ENCODE measurements at places on chromosomes 12 and 14.

- DNase-seq = peak; percentile 58
Observed at GRCh38 chr12:124744659-124745464, 118.8 kb downstream of the SCARB1 start.

DNA sequence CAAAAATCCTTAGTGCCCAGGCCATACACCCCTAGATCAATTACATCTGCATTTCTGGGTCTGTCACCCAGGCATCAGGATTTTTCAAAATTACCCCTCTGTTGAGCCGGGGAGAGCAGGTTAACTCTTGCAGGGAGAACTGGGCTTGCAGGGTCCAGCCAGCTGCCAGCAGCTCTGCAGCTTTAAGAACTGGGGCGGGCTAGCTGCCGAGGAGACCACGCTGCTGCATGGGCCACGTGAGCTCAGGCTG is at the start of gene DGLUCY:
Gene DGLUCY, plus strand, starts transcription at position 245 of the 250 bp plus-strand sequence. CDS start 46,222 bp downstream, outside the sequence.
- peak; percentile 73 for DNase-seq

- DNase-seq = no peak
Observed at GRCh38 chr14:94100847-94101246, 9.7 kb upstream of the IFI27 start.

- no peak for DNase-seq
Observed at GRCh38 chr12:121184984-121185889, 24.7 kb upstream of the P2RX4 start.

DNA sequence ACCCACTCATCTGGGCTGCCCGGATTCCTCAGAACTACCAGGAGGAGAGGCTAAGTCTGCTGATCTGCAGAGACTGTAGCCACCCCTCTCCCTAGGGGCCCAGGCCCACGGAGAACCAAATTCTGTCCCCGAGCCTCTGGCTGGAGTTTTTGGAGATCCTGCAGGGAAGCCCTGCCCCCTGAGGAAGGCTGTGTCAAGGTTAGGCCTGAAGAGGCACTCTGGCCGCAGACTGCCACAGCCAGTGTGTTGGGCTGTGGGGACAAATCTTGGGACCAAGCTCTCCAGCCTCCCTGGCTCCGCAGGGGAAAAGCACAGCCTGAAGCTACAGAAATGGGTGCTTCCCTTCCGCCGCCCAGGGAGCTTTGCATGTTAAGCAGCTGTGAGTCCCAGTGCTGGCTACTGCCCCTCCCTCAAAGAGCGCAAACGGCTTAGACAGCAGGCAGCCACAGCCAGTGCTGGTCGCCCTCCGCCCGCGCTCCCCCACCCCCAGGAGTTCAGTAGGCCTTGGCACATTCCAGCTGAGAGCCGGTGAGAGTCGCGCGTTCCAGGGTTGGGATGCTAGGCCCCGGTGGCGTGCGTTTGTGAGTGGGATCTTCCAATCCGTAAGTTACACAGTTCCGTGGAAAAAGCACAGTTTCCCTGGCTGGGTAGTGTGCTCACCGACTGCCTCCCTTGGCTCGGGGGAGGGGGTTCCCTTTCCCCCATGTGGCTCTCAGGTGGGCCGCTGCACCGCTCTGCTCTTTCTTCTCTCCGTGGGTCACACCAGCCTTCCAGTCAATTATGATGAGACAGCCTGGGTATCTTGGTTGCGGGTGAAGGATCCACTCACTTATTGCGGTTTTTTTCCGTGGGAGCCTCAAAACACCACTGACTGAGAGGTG is 13.2 kb downstream of the CLEC4E start:
- DNase-seq = no peak

GRCh38 chr14:47715330-47715729 is 39.9 kb upstream of the MDGA2 start:
- no peak for DNase-seq

- no peak for DNase-seq
Observed at GRCh38 chr14:22997676-22998323, 12.1 kb downstream of the C14orf93 start.

DNA sequence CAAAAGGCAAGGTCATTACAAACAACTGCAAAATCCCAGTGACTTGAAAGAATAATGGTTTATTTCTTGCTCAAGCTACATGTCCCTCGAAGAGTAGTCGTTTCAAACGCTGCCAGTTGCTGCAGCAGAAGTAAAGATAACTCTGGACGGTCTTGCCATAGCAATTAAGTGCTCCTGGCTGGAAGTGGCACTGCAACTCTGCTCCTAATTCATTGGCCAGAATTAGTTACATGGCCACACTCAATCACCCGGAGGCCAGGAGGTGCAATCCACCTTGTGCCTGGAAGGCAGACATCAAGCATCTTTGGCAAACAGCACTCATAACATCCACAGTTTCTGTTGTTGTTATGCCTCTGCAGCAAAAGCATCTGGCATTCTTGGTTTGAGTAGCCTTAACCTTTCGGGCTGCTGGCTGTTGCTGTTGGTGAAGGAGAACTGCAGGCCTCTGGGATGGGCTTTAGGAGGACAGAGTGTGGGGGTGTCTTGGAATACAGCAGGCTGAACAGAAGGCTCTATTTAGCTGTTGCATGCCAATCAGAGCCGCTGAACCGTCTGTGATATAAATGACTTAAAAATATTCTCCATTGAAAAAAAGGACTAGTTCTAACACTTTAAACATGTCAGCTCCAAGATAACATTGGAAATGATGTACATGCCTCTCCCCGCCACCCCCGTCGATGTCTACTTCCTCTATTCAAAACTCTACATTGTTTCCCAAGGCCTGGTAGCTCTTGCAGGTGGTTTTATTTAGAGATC is 123.5 kb upstream of the DYRK2 start:
- DNase-seq = no peak

GRCh38 chr14:103279142-103280025 is 54.7 kb upstream of the EIF5 start:
- no peak for DNase-seq

GRCh38 chr12:90619943-90620342 is 335.0 kb downstream of the CCER1 start:
- no peak for DNase-seq

DNA sequence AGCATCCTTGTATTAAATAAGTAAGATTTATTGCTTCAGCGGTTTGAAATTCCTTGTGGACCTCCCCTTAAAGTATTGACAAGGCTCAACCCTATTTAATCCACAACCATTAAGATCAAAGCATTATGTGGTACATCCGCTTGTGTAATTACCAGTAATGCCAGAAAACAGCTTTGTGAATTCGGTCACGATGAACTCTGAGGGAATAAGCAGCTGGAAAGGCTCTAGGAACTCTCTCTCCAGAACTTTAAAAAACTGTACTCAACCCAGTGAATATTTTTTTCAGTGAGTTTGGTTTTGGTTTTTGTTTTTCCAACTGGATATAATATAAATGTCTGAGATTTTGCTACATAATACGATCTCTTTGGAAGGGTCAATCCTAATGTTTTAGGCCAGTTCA is 49.3 kb upstream of the DIO2 start:
- DNase-seq = no peak

DNA sequence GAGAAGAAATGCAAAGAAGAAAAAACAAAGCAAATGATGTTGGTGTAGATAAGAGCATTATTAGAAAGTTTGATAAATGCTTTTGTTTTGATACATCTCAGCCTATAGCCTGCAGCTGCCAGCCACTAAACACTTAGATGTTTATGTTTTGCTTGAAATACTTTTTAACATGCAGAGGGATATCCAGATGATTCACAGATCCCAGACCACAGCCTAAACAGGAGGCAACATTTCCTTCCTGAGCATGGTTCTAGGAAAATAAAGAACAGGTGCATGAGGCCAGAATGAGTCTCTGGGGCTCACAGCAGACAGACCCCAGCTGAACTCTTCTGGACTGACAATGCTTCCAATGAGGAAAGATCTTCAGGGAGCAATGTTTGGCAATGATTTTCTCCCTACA is 103.7 kb upstream of the EEA1 start:
- no peak for DNase-seq

DNA sequence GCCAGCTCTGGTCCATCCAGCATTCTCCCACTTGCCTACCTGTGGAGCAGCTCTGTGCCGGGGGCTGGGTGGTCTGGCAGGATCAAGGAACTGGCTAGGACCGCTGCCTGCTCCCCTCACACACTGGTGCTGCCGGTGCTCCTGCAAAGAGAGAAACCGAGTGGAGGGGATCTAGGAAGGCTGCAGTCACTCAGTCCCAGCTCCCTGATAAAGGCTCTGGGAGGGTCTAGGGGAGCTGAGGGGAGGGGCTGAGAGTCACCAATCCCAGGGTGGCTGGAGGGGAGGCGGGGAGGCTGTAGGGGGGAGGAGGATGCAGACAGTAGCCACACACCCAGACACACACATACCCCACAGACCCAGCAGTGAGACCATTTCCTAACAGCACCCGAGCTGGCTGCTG is at the start of gene TAC3:
Gene TAC3, minus strand, starts transcription at position 182 of the 400 bp plus-strand sequence. CDS start 732 bp downstream, outside the sequence.
- DNase-seq = no peak

- DNase-seq = no peak
Observed at GRCh38 chr12:113061061-113061694, 4.6 kb downstream of the DTX1 start.

GRCh38 chr14:67270145-67270753 is 29.0 kb downstream of the PALS1 start:
- DNase-seq = no peak

DNA sequence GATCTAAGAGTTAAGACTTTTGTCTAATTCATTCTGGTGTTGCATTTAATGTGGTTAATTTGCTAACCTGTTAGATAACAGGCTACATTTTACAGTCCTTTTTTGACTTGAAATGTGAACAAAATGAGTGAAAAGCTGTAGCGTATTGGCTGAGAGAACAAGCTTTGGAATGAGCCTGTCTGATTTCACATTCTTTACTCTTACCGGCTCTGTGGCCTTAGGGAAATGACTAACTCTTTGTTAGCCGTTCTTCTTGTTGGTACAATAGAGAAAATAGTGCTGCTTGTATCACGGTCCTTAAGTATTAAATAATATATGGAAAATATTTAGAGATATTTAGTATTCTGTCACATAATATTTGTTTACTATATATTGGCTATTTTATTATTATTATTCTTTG is 1.9 kb downstream of the MNAT1 start:
- DNase-seq = no peak

DNA sequence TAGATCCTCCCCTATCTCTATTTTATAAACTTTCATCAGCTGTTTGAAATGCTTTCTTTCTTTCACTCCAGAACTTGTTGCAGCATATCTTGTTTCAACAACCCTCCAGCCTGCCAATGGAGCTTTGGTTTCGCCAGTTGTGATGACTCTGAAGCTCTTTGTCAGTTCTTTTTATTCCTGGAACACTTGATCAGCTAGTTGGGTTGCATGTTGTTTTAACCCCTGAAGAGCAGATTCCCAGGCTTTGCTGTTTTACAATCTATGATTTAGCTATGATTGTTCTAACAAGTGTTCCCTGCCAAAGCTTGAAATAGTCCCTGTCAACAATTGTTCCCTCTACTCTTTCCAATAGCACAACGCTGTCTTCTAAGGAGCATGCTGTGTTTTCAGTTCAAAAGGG is 50.6 kb upstream of the FUT8 start:
- no peak for DNase-seq

DNA sequence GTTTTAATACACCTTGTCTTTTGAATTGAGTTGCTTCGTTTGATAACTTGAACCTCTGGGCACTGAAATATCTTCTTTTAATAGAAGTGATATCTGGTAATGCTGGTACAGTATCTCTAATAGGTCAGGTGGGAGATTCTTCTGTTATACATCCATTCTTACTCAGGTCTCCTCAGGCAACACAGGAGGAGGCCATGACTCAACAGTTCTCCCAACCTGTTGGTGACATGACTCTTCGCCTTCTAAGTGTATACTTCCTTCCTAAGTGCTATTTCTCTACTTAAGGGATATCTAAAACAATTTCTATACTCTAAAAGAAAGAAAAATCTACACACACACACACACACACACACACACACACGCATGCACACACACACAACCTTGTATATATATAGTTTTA is 509.1 kb downstream of the PCNX1 start:
- DNase-seq = no peak

DNA sequence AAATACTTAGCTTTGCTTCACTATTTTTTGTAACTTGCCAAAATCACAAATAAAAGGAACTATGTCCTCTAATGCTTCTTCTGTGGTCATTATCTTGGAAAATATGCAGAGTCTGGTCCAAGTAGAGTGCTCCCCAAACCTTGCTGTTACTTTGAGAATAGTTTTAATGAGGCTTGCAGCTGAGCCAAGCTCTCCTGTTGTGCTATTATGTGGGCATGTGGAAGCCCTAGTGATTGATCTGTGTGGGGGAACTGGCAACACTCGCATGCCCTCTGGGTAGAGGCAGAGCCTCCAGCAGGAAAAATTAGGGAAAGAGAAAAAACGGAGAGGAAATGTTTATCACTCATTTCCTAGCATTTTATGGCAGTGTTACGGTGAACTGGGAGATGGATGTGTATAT is 473.1 kb downstream of the EGLN3 start:
- DNase-seq = no peak

DNA sequence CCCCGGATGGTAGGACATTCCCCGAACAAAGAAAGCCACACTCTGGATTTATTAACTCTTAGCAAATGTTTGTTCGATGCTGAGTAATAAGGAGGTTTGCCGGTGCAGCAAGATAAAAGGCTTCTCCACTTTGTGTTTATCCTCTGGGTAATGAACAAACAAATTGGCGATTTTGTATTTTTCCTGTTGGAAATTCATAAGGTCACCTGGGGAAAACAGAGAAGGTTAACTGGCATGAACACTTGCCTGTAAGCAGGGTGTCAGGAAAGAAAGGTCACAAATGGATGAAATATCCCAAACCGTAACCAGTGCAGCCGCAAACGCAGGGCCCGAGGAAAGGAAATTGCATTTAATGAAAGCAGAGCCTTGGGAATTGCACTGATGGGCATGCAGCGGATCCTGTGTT is 132.8 kb downstream of the RMST start:
- no peak for DNase-seq

DNA sequence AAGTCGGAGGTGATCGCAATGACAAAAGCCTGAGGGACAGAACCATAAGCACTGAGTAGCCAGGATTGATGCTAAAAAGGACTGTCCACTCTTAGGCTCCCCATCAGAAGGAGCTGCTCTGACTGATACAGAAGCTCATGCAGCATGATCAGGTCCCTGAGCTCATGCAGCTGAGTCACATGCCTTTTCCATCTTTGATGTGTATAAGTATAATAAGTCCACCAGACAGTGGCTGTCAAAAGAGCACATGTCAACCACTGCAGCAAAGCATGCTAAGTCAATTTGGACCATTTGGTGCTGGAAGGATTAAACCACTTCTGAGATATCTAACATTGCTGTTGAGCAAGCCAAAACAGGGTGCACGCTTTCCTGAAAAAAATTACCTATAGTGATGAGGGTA is 144.1 kb downstream of the NTF3 start:
- no peak for DNase-seq

Data from GM19239 (cell line).